ENCODE measurements at places on chromosomes 4 and X. TPM values are rescaled to one million over a fixed set of nuclear protein-coding genes. Genes with fewer than 3 reads are reported as not detected.

BEND2 gene
- not detected for total RNA-seq

IL1RAPL1 gene
- total RNA-seq, result 0.19 TPM

DNA sequence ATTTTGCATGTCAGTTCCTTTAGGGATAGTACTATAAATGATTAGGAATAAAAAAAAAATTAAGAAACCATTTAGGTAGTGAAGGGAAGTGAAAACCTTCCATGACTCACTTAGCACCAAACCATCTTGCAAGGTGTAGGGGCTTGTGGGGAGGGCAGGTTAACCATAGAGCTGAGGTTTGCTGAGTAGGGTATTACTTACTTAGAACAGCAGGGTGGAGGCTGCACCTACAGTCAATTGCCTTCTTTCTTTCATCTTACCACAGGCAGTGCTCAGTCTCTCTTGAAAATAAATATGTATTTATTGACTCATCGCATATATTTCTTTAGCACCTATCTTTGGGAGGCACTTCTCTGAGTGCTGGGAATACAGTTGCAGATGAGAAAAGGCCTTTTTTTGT is 104.9 kb upstream of the GIMD1 start:
- no peak for DNase-seq

- DNase-seq, result peak; percentile 43
These were observed 1.4 kb downstream of the FGF2 start for GRCh38 chr4:122827879-122828601.

GRCh38 chr4:16745009-16745635 is 153.3 kb downstream of the LDB2 start:
- DNase-seq, result no peak

GRCh38 chr4:121227341-121227792 is 63.2 kb upstream of the TNIP3 start:
- no peak for DNase-seq

GRCh38 chr4:26238778-26239679 is 81.8 kb upstream of the RBPJ start:
- DNase-seq, result no peak

DNA sequence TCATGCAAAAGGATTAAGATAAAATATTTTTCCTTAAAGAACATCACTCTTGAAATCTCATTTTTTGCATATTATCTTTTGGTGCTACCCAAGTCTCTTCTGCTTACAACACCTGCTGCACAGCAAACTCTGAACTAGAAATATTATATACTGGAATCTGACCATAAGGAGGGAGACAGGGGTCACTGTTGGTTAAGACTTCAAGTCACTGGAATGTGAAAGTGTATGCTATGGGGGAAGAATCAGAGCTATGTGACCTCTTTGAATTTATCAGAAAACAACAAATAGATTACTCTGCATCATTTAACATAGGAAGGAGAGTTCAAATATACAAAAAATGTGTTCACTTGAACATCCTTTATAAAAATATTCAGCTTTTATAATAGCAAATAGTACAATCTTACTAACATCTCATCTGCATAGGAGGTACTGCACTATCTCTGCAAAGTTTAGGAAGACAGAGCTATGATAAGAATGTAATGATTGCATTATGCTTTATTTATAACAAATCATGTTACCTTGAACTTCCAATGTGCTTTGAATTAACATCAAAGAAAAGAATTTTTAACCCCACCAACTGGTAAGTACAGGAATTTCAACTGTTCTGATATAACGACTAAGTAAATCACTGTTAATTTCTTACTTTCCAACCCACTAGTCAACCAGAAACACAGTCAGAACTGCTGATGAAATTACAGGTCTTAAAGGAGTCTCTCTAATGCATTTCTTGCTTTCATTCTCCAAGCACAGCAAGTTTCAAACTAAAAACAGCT is 69.8 kb downstream of the ZNF827 start:
- DNase-seq, result peak; percentile 48

GRCh38 chr4:184437565-184438265 is 36.6 kb downstream of the IRF2 start:
- DNase-seq, result no peak

GAB1 gene
- total RNA-seq, result 38.0 TPM

GRCh38 chr4:53007024-53007423 is 144.9 kb downstream of the RASL11B start:
- DNase-seq, result no peak

ITM2A gene
- total RNA-seq, result 60.6 TPM

GRCh38 chrX:79366556-79366872 is 620 bp downstream of the ITM2A start:
- DNase-seq, result no peak

GRCh38 chr4:11769434-11769833 is 340.7 kb upstream of the HS3ST1 start:
- no peak for DNase-seq

TCEAL7 gene
- total RNA-seq, result 2.6 TPM

FAM184B gene
- total RNA-seq, result 0.09 TPM

DNA sequence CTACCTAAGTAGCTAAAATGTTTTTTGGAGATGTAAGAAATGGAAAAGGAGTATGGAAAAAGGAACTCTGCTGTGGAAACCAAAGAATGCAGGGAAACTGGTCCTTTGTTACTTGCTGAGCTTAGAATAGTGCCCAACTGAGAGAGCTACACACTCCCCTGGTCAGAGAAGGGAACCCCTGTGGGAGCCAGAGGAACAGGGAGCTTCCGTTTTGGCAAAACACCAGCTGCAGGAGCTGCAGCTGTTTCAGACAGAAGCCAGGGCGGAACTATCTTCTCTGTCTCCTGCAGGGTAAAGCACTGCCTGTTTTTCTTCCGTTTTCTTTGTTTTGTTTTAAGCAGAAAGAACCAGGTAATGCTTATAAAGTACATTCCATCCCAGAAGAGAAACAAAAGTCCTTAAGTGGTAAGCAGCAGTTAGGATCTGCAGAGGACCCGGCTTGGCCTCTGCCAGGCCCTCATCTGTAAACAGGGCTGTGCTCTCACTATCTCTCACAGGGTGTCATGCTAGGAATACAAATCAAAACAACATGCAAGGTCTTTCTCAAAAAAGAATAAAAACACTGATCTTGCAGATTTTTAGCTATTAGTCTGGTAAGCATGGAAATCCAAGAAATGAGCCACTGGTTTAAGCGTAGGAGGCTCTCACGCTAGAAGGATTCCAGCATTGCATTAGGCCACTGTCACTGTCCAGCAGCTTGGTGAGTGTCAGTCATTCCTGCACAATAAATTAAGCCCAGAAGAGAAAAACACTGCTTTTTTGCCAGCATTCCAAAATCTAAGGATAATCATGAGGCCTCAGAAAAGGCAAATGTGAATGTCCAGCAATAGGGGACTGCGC is 76.1 kb downstream of the CHST7 start:
- no peak for DNase-seq

SLC10A4 gene
- total RNA-seq, result 0.13 TPM

DNA sequence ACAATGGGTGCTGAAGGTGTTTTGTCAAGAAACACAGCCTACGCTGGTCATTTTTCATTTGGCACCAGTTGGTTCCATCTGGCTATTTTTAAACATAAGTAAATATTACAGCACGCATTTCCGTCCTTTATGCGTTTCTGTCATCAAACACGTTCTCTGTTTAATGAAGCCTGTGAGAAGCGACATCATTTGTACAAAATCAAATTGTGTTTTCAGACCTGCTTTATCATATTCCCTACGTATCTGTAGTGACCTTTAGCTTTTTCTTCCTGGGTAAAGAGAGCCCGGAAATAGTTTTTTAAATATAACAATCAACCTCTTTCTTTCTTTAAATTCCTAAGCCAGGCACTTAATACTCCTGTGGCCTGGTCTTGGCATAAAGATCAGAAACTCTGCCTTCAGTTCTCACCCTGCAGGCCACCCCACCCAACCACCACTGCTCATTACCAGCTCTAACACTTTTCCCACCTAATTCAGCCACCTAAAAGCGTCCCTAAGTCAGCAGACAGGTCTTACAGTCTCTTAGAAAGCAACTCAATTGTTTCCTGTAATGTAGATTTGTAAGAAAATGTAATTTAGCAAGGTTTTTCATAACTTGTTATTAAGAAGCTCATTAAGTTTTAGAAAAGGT is 30.4 kb downstream of the ACSL1 start:
- DNase-seq, result no peak

PLXNB3 gene
- 5.6 TPM for total RNA-seq

GRCh38 chr4:19580095-19580494 is 671.6 kb upstream of the SLIT2 start:
- peak; percentile 10 for DNase-seq

HPGDS gene
- total RNA-seq, result 7.4 TPM

GRCh38 chr4:73615613-73616012 is 4.6 kb downstream of the RASSF6 start:
- no peak for DNase-seq

TMSB4X gene
- 2,421 TPM for total RNA-seq

JCHAIN gene
- 355 TPM for total RNA-seq

DNA sequence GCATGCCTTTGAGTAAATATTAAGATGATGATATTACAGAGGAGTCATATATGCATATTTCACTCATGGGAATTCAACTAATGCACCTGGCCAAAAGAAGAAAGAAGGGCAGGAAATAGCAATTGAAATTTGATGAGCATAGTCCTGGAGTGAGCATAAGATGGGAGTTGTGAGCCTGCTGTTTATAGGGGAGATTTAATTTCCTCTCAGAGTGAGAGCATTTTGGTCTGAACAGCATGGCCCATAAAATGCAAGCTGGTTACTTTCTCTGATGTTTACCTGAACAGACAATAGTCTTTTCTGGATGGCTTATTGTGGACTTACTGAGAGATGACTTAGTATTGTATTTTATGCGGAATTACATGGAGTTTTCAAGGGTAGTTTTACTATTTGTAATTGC is 53.6 kb downstream of the FHIP1A start:
- no peak for DNase-seq

DNA sequence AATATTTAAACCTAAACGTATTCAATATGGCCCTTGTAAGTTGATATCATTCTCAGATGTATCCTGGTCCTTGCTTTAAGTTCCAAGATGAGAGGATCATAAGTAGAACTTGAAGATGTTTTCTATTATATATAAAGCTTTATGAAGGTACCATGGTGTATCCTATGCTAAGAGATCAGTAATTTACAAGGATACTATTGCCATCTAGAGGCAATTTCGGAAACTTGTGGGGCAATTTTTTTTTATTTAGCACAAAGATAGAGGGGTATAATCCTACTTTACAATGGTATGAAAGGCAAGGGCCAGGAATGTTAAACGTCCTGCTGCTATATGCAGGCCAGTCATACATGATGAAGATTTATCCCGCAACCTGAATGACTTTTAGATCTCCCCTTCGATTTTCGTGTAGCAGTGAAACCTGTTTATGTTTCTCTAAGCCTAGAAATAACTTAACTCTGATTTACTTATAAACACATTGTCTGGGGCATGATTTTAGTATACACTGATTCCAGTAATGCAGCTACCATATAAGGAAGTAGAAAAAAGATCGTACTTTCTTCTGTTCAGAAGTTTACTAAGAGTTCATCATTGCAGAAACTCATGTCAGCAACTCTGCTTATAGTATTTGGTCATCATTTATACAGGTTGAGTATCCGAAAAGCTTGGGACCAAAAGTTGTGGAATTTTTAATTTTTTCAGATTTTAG is 2.6 kb downstream of the SLC25A31 start:
- DNase-seq, result no peak

DNA sequence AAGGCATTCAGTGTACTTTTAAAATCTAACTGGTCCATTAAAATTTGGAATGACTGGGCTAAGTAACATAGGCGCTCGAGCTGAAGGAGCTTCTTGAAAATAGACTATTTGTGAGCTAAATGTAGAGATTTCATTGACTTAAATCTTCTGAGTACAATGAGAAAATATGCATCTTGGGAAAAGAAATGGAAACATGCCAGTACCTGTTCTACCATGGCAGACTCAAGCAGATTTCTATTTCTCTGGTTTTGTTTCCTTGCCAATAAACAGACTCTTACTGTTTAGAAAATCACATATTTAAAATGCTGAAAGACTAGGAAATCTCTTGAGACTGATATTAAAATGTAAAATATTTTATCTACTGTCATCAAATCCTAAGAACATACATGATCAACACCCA is 678.1 kb downstream of the FAT4 start:
- no peak for DNase-seq

RBMXL3 gene
- total RNA-seq, result not detected

DNA sequence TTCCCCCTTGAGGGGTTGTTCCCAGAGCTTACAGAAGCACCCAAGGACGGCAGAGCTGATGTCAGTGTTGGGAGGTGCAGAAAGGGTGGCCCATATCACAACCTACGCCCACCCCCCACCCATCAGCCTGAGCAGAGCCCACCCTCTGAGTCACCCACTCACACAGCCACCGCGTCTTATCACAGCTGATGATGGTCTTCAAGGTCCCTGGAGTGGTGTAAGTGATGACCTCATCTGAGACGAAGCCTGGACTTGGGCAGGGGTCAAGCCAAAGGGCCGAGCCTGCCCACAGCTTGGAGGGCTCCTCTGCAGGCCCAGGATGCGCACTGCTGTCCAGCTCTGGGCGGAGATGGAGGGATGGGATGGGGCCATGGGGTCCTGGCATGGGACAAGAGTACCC is 3.0 kb upstream of the HTRA3 start:
- no peak for DNase-seq

TLL1 gene
- total RNA-seq, result 10.0 TPM

DNA sequence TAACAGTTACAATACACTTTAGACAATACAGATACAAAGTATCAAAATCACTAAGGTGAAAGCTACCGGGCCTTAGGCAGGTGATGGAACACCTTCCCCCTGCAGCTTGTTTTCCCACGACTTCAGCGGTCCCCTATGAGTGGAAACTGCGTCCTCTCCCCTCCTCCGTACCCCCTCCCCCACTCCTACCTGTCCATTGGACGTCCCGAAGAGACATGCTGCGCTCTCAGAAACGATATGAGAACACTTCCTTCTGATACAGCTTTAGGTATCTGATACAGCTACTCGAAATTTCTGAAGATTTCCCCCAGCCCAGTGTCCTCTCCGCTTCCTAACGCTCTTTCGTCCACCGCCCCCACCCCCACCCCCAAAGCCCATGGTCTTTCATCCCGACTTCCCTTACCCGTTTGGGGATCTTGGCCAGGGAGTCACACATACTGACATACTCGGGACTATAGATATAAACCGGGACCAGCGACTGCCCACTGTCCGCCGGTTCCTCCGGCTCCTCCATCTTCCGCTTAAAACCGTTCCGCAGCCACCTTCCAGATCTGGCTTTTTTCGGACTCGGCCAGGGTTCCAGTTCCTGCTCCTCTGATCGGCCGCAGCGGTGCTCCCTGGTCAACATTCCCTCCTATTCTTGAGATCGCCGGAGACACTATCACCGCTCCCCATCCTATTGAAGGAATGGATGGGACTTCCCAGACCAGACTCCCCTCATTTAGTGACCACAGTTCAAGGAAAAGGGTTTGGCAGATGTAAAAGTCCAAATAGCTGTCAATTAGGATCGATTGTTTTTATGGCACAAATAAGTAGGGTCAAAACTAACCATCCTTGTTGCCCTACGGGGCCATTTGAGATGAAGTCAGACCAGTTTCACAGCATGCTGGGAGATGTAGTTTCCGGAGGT is at the start of gene HDAC8:
Gene HDAC8, minus strand, starts transcription at position 596 of the 910 bp plus-strand sequence. Its CDS starts 82 bp downstream, at position 514.
- peak; percentile 76 for DNase-seq

DNA sequence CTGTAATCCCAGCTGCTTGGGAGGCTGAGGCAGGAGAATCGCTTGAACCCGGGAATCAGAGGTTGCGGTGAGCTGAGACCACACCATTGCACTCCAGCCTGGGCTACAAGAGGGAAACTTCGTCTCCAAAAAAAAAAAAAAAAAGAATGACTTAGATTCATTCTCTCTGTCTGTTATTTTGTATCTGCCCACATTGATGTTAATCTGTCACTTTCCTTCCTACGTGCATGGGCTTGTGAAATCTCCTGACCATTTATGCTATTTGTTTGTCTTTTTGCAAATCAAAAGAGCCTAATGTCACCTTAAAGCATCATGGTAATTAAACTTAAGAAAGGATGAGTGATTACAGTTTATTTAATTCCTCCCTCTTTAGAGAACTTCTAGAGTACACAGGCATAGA is 27.4 kb downstream of the GAB1 start:
- no peak for DNase-seq

Data from kidney (tissue), 22 donors.